Kidney capillary endothelial cell (primary cell): ENCODE measurements at places on chromosomes 5 and 9.
A peak's percentile ranks its signal among the peaks of the same experiment; 100 is the strongest.

GRCh38 chr9:21931428-21931827 is 62.8 kb downstream of the CDKN2A start:
- no peak for DNase-seq

GRCh38 chr9:136107155-136107952 is 11.3 kb downstream of the TMEM250 start:
- DNase-seq: no peak

DNA sequence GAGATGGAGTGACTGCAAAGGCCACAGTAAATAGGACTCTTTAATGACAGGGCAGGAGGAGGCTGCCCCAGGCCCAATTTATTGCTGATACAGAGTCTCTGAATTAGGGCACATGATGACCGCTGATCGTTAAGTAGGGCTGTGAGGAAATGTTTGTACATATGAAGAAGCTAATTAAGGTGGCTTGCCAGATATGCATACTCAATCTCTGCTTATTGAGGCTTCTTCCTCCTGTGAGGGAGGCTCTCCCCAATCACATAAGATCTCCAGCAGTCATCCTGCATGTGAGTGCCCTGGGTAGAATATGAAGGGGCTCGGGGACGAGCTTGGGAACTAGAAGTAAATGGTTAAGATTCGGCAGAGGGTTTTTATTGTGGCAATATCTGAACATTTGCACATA is 8.2 kb upstream of the CD180 start:
- no peak for DNase-seq

- peak; percentile 50 for DNase-seq
Observed at GRCh38 chr5:73256862-73257261, 83.9 kb downstream of the TMEM174 start.

DNA sequence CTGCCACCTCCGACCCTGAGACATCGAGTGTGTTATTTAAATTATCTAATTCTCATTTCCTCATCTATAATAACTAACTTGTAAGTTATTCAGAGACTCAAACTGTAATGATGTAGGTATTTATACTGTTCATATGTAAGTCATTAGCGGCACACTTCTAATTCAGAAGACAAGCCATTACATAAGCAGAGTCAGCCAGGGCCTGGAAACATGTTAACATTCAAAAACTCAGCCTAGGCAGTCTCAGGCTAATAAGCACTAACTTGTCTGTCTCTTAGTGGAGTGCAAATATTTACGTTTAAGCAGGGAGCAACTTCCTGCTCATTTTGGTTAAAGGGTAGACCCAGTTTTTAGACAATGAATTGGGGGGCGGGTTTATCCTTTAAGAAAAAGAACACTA is 598.4 kb downstream of the ACTL7B start:
- no peak for DNase-seq

- no peak for DNase-seq
Observed at GRCh38 chr5:73126957-73127356, 6.6 kb downstream of the TMEM171 start.

DNA sequence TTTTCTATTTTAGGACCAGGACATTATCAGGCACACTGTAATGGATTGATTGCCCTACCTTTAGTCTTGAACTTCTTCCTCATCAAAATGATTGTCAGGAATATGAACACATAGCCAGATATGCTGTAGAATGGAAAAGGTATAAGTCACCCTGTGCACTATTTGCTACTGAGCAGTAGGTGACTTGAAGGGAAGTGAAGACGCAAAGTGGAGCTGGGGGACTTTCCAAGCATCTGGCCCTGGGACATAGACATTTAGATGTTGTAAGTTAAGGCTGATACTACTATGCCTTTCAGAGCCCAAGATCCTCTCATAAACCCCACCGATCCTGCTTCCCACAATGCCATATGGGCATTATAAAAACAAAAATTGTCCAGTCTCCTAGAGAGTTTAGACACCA is 174.5 kb downstream of the DOCK8 start:
- DNase-seq: no peak

- DNase-seq: no peak
Observed at GRCh38 chr9:124010665-124011321, 775 bp upstream of the LHX2 start.

DNA sequence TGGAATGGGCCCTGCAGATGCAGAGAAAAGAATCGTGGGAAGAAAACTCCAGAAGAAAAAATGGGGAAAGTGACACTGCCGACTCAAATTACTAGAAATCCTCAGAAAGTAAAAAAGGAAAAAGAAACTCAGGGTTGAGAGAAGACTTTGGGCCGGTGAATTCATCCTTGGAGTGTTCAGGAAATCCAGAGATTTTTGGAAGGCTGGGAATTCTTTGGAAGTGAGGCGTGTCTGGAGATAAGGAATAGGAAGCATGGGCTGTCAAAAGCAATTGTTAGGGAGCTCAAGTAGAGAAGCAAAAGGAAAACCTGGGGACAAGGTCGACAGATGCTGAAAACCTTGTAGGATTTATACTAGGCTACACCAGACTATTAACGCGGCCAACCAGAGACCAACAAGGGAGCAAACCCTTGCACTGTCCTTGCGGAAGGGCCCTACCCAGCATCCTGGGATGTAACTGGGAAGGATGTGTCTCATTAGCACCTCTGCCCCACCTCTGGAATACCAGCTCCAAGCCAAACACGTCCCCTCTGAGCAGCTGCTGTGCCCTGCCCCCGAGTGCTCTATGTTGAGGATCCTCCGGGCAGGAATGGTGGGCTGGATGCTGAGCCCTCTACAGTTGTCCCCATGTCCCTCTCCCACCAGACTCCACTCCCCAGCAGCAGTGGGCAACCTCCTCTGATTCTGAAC is 11.6 kb downstream of the DAB2IP start:
- DNase-seq: no peak

- peak; percentile 37 for DNase-seq
Observed at GRCh38 chr5:16600397-16600796, 16.4 kb downstream of the RETREG1 start.

DNA sequence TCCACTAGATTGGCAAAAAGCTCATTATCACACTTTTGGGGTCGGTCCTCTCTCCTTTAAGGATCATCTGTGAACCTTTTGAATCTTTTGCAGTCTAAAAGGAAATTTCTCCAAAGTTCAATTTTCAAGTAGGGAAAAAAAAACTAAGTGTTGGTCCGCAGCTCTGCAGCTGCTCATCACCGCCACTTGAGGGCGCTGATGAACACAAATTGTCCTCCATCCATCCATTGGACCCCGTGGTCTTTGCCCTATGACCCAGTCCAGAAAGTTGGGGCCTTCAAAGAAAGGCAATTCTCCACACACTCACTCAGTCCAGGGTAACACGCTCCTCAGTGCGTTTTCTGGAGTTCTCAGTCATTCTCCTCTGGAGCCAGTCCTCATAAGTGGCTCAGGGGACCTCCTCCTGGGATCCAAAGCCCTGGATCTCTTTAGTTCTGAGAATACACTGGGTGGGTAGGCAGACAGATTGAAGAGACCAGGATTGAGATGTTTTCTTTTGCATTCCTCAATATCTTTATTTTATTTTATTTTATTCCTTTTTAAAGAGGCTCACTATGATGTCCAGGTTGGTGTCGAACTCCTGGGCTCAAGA is 63.6 kb upstream of the SLC28A3 start:
- DNase-seq: no peak

GRCh38 chr9:102178811-102179210 is 440.4 kb upstream of the GRIN3A start:
- no peak for DNase-seq

GRCh38 chr5:140220032-140220697 is 45.2 kb downstream of the CYSTM1 start:
- no peak for DNase-seq

DNA sequence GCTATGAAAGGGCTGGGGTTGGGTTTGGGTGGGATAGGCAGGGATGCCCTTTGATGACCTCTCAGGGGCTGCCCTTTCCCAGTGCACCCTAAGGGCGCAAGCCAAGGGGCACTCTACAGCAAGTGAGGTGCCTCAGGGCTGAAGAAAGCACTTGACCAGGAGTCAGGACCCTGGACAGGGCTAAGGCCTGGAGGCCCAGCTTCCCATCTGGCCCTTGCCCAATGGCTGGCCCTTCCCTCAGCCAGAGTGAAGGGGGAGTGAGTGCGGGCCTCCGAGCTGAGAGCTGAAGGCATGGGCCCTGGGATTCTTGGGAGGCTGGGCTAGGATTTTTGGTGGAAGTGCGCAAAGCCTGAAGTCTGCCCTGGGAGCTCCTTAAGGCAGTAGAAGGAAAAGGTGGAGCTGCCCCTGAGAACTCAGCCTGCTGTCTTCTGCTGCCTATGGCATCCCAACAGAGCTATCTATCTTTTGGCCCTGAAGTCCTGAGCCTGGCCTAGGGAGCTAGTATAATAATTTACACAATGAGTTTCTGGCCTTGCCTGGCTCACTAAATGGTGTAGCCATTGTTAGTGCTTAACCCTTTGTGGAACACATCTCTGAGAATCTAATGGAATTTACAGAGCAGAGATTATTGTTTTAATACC is 16.4 kb downstream of the JADE2 start:
- no peak for DNase-seq

DNA sequence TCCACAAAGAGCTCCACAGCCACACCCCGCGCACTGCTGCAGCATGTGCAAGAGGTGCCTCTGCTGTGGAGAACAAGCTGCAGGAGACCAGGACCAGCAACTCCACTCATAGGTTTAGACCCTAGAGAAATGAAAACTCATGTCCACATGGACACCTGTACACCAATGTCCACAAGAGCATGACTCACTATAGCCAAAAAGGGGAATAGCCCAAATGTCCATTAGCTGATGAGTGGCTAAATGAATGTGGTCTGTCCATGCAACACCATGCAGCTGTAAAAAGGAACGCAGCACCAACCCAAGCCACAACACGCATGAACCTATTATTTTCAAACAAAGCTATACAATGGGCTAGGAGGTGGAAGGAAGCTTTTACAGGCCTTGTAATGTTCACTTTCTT is 18.1 kb downstream of the DYNC2I2 start:
- no peak for DNase-seq

- DNase-seq: no peak
Observed at GRCh38 chr9:99693888-99694287, 127.8 kb upstream of the NR4A3 start.

GRCh38 chr9:107932601-107933000 is 443.0 kb upstream of the KLF4 start:
- no peak for DNase-seq

DNA sequence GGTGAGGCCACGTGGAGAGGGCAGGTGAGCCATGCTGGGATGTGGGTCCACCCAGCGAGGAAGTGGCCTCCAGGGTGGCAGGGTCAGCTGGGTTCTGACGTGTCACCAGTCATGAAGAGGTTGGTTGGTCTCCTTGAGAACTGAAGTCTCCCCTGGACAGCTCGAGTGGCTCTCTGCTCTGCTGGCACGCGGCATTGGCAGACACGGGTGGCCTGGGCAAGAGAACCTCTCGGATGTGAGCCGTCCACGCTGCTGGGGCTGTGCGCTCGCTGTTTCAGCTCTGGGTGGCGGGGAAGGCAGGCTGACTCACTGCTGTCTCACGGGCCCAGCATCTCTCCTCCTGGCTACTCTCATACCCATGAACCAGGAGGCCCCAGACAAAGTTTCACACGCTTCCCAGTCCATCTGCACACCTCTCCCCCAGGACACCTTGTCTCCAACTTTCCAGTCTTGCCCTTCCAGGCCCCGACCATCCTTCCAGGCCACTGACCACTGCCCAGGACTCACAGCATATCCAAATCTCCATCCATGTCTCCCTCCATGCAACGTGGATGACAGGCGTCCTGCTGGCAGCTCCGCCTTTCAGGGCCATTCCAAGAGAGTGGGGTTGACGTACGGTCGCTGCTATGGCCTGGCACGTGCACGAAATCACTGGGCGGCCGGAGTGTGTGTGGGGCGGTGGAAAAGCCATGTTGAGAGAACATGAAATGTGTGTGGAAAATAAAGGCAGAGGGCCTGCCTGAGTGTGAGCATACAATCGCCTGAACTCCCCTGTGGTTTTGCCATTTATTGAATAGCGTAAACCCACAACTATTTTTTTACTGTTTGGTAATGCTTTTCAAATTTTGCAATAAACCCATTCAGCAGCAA is 145.0 kb upstream of the COL5A1 start:
- no peak for DNase-seq

DNA sequence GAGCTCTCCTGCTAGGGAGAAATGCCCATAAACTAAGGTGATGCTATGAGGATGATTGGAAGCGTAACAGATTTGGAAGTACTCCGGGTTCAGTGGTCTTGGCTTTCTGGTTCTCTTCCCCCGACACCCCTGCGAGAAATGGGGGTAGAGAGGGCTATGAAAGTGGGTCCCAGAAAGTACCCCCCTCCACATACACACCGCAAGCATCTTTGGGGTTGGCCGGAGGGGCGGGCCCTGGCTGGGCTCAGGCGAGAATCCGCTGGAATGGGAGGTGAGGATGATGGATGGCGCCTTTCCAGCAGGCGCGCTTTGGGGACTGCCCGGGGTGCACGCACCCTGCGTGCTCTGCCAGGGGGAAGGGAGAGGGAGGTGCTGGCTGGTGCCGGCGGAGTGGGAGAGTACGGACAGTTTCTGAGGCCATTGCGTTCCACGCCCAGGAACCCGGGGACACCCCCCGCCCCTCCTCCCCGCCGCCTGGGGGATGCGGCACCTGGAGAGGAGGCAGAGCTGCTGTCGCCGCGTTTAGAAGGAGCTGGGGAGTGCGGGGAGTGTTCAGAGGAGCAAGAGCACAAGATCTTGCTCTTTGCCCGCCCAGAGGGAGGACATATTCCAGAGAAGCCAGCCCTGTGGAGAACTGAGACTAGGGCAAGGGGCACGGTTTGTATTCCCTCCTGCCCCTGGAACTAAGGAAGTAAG is 1.9 kb downstream of the PCSK5 start:
- peak; percentile 7 for DNase-seq

GRCh38 chr5:150729859-150730258 is 29.0 kb downstream of the DCTN4 start:
- DNase-seq: no peak

DNA sequence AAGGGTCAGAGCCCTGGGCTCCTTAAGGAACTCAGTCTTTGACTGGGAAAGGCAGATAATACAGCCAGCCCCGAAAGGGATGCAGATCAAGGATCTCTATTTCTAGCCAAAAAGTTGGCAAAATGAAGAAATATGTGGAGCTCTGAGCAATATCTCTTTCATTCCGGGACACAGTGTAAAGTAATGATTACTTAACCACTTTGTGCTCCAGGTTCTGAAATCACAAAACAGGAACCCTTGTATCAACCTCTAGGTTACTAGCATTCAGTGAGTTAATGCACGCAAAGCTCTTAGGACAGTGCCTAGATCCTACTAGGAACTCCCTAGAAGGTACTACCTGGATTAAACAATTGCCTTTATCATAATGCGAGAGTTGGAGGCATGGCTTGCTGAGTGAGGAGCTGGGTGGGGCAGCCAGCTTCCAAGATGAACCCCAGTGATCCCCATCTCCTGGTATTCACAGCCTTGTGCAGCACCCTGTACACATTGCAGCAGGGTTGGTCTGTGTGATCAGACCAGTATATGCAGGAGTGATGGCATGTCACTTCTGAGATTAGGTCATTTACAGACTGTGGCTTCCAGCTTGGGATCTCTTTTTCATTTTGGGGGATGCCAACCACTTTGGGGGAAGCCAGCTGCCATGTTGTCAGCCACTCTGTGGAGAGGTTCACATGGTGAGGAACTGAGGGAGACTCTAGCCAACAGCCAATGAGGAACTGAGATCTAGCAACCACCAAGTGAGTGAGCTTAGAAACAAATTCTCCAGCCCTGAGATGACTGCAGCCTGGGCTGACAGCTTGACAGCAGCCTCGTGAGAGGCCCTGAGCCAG is 103.1 kb upstream of the SLC44A1 start:
- no peak for DNase-seq
